CD4-positive, alpha-beta T cell treated with Interleukin-21 for 1 hour (primary cell): ENCODE measurements at places on chromosomes 6 and 20.
A peak's percentile ranks its signal among the peaks of the same experiment; 100 is the strongest.

- no peak for DNase-seq
Measured at GRCh38 chr6:54191461-54191860, 80.2 kb downstream of the MLIP start.

GRCh38 chr6:56156643-56157042, 90.7 kb downstream of the COL21A1 start:
- no peak for DNase-seq

GRCh38 chr20:45306431-45306982, at the start of gene RBPJL:
RBPJL (plus strand) TSS chr20:45306840; CDS start chr20:45306923, 83 bp downstream.
- DNase-seq = peak; percentile 34

DNA sequence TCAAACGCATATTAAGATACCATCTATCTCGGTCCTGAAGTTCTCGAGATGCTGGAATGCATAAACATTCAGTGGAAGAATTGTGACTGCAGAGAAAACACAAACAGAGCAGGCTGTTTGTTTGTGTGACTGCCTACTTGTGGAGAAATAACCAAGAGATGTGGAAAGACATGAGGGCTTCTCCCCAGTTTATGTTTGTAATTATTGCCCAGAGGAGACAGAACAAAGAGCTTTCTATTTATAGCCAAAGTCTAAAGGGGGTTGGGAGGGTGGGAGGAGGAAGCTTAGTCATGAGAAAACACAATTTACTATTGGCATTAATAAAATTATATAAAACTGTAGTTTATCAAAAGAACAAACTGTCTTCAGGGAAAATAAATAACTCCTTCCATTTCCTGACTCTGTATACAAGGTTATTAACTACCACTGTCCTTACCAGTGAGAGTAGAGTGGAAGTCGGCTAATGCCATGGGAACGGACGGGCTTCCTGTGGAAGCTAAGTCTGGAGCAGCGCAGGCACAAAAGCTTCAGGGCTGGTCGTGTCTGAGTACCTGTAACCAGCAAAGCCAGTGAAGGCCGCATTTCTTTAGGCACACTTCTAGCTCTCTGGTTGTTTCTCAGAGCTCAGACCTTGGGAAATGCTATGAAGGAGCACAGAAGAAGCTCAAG, 200.2 kb upstream of the SUPT3H start:
- no peak for DNase-seq

- peak; percentile 5 for DNase-seq
Measured at GRCh38 chr6:109236115-109237076, 141.1 kb downstream of the CEP57L1 start.

DNA sequence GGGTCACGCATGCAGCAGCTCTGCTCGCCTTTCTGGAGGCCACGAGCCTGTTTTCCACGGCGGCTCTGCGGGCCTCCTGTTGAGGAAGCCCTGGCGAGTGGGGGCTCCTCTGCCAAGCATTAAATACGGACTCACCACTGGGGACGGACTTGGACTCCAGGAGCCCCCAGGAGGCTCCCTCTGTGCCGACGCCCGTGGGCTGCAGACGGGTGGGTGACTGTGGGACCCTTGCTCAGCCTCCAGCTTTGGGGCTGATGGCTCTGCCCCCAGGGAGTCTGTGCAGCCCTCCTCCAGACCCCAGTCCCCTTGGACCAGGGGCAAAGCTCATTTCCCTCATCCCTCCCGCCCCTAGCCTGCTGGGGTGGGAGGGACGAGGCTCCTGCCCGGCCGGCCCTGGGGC, 236.2 kb downstream of the TAF4 start:
- no peak for DNase-seq

DNA sequence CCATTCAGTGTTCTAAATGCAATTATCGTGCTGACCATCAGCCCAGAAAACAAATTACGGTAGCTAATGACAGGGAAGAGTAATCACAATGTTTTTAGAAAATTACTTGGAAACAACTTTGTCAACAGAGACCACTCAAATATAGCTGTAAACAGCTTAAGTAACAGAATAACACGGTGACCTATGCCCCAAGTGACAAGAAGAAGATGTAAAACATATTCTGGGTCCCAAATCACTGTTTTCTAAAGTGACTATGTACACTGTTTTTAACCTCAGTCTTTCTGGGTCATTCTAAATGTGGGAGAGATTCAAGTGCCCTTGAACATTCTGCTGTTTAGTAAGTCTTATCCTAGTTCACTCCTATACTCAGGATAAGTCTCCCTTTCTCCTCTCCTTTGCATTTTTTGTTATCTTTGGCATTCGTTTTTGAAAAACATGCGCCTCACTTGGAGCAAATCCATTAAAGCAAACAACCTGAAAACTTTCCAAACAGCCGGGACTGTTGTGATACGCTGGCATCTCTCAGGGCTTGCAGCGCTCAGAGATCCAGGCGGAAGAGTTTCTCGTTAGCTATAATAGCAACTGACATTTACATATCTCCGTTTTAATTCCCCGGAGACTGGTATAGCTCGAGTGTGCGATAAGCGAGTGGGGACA, 114.5 kb upstream of the SOX4 start:
- no peak for DNase-seq

GRCh38 chr6:22110061-22110460, 186.8 kb downstream of the PRL start:
- DNase-seq = no peak

GRCh38 chr6:147058786-147059385, 145.3 kb upstream of the STXBP5 start:
- no peak for DNase-seq

DNA sequence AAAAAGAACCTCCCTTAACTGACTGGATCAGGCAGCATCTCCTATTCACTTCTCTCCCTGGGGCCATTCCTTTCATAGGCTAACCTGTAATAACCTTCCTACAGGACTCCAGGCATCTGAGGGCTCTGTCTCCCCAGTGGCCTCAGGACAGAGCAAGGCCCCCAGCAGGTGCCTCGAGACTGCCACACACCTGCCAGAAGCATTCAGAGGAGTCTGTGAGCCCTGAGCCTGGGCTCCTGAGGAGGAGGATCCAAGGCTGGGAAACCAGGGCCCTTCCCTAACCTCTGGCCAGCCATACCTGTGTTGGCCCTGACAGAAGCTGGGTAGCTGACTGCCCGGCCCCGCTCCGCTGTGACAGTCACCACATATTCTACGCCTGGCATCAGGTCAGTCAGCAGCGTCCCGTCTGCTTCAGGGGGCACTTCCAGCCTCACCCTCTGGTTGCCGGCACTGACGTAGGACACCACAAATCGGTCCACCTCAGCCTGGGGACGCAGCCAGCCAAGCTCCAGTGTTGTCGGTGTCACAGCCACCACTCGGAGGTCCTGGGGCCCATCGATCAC, 20.6 kb downstream of the TNXB start:
- no peak for DNase-seq

- DNase-seq = no peak
Measured at GRCh38 chr6:17714177-17714576, 7.5 kb upstream of the NUP153 start.

DNA sequence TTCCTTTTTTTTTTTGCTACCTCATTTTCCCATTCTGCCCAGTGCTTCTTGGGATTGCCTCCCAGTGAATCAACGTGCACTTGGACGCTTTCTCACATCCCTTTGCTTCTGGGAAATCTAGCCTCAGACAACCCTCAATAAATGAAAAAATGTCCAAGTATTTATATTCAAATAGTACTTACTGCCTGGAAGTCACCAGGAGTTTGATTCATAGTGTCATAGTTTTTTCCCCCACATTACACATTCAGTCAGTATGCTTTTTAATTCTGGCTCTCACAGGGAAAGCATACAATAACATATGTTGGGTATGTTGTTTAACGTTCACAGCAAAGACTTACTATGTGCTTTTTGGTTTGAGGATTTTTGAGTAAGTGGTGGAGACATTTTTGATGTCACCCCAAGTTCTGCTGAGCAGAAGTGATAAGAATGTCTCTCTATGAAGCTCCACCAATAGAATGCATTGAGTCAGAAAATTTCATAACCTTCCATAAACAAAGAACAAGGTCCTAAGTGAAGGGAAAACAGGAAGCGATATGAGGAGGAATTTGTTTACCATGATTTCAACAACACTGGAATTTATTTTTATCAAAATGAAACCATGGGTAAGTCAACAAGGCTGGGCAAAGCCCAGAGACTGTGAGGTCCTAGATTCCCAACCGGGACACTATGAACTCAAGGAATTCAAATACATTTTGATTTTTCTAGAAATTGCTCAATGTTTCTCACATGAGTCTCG, 301.2 kb upstream of the BMP2 start:
- DNase-seq = no peak
